Stimulated activated CD4-positive, alpha-beta T cell treated with anti-CD3 and anti-CD28 coated beads, Interleukin-1b, Interleukin-23, amount 100 ng/mL, for 1 hour (primary cell): ENCODE measurements at places on chromosomes 1 and 21.

GRCh38 chr1:50973875-50974617 lies 4.0 kb downstream of the CDKN2C start:
- DNase-seq, result no peak

- no peak for DNase-seq
Measured at GRCh38 chr1:80158771-80159170, 1152.2 kb upstream of the ADGRL4 start.

DNA sequence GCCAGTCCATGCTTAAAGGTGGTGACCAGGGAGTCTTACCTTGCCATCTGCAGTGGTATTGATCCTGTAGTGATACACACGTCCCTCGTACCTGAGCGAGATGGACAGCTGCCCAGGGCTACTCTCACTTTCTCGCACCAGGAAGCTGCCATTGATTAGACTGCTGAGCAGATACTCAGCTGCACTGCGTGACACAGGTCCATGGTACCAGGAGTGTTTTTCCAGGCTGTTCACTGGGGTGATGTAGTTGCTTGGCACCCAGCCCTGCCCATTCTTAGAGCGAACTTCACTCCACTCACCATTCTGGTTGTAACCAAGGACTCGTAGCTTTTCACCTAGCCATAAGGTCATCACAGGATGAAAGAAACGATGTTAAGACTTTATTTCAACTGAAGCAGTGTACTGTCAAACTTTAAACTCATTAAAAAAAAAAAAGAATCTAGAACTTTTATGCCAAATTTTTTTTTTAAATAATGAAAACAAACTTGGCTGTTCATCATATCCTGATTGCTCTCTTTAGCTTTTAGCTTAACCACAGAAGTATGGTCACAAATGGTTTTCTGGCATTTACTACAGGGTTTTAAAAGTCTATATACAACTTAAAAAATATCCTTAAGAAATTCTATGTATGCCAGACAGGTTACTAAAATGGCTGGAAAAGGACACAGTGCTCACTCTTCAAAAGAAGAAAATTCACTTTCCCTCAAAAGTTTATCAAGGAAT lies 44.6 kb downstream of the TOR3A start:
- DNase-seq, result no peak

GRCh38 chr21:44464351-44464750 lies 9.0 kb downstream of the LRRC3 start:
- DNase-seq, result no peak

DNA sequence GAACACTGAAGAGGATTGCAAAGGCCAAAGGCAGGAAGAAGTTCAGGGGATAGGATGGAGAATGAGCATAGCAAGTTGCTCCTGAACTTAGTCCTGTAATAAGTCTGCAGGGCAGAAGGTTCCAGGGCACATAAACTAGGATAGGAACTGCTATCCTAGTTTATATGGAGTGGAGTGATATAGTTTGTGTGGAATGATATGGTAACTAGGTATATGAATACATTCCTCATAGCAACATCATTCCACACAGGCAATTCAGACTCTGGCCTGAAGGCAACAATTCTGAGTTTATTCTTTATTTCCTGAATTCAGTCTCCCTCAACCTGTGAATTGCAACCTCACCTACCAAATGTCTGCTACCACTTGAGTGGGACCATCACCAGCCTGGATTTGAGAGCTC lies 154.9 kb upstream of the GREM2 start:
- no peak for DNase-seq

GRCh38 chr1:58780411-58780810 lies 3.4 kb downstream of the JUN start:
- DNase-seq, result no peak

GRCh38 chr1:22089134-22089571 lies 36.6 kb downstream of the CDC42 start:
- no peak for DNase-seq

- no peak for DNase-seq
Measured at GRCh38 chr1:32241001-32241763, 5.8 kb upstream of the FAM167B start.

GRCh38 chr1:164223378-164223777 lies 335.6 kb upstream of the PBX1 start:
- no peak for DNase-seq

DNA sequence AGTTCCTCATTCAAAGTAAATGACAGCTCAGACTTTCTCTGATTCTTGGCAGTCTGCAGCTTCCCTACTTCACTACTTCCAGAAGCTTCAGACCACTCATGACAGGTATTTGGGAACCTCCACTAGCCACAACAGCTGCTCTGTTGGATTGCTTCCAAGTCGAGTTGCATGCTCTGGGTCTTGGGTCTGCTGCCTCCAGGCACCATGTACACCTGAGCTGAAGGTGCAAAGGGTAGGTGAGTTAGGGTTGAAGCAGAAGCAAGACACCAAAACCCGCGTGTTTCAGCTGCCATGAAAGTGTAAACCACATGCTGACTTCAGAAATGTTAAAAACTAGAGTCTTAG lies 62.7 kb downstream of the ZNF684 start:
- no peak for DNase-seq

- peak; percentile 64 for DNase-seq
Measured at GRCh38 chr1:204207136-204207616, 6.6 kb downstream of the GOLT1A start.

DNA sequence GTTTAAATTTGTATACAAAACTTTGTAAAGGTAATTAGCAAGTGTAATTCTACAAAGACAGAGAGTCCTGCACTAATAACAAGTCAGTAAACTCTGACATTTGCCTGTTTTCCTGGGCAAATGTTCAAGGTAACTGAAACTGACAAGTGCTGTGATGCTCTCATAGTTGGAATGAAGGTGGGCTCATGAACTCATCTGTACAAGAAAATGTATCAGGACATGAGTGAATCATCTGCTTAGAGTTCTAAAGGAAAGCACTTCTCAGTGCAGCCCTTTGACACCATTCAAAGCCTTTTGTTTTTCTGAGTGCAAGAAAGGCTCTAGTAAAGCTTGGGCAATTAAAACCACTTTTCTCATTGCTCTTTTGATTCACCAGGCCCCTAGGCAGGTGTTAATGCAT lies 91.5 kb downstream of the UROD start:
- DNase-seq, result no peak

DNA sequence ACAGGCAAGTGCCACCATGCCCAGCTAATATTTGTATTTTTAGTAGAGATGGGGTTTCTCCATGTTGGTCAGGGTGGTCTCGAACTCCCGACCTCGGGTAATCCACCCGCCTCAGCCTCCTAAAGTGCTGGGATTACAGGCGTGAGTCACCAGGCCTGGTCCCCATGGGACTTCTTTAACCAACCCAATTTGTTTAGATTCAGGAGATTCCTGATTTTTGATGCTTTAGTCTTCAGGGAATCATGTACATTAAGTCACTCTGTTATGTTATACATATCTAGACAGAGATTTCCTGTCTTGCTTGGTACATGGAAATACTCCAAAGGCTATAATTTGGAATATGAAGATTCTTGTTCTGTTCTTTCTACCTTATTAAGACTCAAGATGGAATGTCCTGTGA lies 202.4 kb upstream of the L1TD1 start:
- DNase-seq, result no peak

- no peak for DNase-seq
Measured at GRCh38 chr1:29240400-29240837, 4.1 kb downstream of the PTPRU start.

GRCh38 chr1:23644555-23644866 lies 47.1 kb upstream of the RPL11 start:
- DNase-seq, result no peak
